ENCODE measurements at places on chromosomes 11 and 22.

GRCh38 chr11:124301548-124301947 is 12.2 kb downstream of the OR8D1 start:
- no peak for DNase-seq

- no peak for DNase-seq
Measured at GRCh38 chr11:131504199-131504949, 134.0 kb downstream of the NTM start.

DNA sequence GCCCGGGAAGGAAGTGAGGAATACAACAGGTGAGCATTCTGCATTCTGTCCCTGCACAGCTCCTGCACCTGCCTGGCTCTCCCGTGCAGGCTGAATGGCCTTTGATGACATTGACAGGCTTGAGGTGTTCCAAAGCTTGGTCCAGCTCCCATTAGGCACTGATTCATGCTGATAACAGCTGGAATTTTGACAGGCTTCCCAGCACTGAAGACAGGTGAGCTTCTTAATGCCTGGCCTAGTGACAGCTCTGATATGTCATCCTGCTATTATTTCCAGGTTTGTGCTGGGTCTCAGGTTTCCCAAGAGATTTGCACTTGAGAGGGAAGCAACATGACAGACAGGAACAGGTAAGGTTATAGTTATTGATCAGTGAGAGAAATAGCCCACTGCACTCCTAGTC is 58.0 kb upstream of the MTNR1B start:
- DNase-seq: no peak

GRCh38 chr11:35404388-35404775 is 15.0 kb downstream of the SLC1A2 start:
- peak; percentile 65 for DNase-seq

DNA sequence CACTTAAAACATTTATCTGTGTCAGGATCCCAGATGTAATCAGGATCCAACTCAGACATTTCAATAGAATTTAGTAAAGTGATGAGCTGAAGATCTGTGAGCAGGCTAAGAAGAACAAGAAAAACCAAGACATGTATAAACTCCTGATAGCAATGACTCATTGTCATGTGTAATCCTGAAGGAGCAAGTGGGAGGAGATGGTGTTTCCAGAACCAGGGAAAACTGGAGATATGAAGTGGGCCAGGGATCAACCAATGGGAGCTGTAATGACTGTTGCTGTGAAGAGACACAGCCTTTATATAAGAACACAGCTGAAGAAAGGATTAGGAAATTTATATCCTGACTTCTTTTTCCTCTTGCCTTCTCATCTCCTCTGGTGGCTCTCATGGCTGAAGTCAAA is 682.5 kb upstream of the ARHGAP42 start:
- no peak for DNase-seq

- no peak for DNase-seq
Measured at GRCh38 chr11:129710423-129710822, 105.2 kb upstream of the TMEM45B start.

DNA sequence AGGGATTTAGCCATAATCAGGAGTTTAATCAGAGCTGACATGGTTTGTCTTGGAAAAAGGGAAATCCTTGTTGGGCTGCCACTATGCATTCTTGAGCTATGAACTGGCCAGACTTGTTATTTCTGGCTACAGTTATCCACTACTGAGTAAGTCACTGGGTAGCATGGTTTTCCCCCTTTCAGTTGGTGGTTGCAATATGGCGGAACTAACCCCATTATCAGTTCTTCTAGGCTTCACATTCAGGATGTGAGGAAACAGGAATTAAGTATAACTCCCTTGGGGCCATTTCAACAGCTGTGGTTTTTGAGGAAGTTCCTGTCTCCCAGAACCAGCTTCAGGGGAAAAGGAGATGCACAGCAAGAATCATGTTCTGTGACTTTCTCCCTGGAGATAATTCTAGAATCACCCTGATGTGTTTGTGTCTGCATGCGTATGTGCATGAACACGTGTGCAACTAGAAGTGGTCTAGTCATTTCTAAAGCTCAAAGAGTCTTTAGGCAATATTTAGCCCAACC is 103.0 kb upstream of the CD44 start:
- peak; percentile 97 for DNase-seq

DNA sequence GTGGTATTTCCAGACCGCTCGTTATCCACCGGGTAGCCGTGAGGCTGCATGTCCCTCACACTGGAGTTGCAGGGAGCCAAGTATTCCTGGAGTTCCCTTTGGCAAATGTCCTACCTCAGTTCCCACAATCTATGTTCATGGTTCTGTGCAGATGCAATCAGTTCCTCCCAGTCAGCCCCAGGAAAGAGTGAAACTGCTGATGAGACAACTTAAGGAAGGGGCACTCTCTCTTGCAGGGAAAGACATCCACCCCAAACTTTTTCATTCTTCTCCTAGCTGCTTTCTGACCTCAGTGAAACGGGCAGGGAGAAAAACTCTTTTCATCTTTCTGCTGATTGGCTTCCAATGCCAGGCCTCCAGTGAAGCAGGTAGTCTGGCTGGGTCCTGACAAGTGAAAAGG is 205.1 kb upstream of the TMEM45B start:
- DNase-seq: no peak

DNA sequence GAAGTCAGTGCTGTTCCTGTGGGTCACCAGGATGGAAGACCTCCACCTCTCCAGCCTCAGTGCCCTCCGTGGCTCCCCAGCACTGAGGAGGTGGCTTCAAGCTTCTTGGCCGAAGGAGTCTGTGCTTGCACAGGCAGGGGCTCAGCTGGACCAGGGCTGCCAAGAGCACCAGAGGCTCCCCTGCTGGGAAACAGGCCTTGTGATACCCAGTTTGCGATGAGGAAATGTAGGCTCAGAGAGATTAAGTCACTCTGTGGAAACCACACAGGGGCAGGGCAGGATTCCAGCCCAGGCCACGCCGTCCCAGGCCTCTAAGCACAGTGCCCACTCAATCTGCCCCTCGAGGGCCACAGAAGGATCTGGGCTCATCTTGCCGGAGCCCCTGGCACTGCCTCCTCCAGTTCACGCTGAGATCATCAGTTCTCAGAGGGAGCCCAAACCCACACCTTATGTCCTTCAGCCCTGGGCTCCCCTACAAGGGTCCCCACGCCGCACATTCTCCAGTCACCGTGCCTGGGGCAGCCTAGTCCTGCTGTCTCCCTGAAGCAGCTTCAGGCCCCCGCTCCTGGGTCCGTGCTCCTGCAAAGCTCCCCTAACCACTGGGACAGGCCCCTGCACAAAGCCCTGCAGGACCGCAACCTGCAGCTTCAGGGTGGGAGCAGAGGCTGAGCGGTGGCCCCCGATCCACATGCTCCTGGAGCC is 21.6 kb downstream of the ANO1 start:
- DNase-seq: no peak

GRCh38 chr11:57818812-57819211 is 57.2 kb downstream of the CTNND1 start:
- DNase-seq: no peak

DNA sequence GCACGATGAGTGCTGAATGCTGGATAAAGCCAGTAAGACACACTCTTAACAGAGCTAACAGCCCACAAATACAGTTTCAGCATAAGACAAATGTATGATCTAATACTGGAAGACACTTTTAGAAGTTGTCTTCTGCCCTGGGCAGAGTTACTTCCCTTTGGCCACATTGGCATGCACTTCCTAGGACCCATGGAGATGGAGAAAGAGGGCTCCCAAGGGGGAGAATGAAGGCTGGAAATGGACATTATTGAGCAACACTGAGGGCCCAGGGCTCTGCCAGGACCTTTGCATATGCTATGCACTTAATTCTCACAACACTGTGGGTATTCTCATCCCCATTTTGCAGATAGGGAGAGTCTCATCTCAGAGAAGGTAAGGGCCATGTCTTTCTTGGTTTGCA is 123.1 kb downstream of the ADAMTS15 start:
- DNase-seq: no peak

DNA sequence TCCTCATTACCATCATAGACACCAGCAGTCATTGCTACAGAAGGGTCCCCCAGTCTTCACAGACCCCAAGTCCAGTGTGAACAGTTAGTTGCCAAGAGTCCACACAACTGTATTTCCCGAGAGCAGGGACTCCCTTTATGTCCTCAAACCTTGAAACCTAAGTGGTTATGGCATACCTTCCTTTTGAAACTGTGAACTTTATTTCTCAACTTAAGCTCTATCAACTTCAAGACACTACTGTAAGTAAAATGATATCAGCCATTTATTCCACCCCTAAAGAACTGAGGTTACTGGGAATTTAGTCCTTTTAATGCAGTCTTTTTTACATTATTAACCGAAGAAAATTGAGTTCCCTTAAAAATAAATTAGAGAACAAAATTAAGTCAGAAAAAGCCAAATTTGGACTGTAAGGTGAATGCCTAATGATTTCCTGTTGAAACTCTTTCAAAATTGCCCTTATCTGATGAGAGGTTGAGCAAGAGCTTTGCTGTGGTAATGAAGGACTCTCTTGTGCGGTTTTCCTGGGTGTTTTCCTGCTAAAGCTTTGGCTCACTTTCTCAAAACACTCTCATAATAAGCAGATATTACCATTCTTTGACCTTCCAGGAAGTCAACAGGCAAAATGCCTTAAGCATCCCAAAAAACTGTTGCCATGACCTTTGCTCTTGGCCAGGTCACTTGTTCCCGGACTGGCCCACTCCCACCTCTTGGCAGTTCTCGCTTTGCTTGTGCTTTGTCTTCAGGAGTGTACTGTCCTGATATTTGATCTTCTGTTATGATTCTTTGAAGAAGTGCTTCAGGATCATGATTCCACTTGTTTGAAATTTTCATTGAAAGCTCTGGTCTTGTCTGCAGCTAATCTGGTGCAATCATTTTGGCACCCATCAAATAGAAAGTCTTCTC is 765.4 kb upstream of the ANO3 start:
- no peak for DNase-seq

DNA sequence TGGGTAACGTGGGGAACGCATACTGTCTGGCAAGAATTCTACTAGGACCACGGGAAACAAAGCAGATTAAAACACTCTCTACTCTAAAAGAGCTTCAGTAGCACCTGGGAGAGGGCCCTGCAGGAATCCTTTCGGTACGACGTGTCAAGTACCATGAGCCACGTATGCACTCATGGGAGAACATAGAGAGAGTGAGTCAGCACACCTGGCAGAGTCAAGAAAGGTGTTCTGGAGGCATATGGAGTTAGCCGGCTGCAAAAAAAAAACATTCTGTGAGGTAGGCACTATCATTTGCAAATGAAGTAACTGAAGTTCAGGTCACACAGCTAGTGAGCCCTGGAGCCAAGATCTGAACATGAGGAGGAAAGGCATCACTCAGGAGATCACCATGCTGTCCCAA is 71.1 kb upstream of the BID start:
- DNase-seq: no peak

DNA sequence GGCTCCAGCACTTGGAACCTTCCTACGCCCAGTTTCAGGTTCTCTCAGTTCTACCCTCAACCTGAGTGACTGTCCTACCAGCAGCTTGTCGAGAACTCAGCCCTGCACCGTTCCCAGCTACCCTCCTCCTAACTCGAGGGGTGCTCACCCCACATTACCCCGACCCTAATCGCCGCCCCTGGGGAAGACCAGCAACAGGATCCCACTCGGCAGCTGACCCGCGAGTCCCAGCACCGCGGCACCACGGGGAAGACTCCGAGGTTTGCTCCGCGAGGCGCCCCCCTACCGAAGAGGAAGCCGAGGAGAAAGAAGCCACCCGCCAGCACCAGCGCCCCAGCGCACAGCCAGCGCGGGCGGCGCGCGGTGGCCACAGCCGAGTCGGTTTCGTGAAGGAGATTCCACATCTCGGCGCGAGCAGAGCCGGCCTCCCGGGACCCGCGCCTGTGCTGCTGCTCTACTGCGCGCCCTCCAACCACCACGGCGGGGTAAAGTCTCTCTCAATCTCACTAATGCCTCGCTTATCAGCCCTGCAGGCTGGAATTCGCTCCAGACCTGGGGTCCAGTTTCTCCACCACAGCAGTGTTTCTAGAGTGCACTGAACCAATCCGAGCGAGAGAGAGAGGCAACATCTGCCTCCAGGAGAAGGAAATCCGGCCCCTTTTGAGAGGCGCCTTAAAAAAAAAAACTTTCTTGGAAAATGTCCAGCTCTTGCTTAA is at the start of gene FOLH1:
FOLH1 (minus strand) TSS at position 597 of the 716 bp plus-strand sequence; CDS start at position 404, 193 bp downstream.
- DNase-seq: peak; percentile 40

DNA sequence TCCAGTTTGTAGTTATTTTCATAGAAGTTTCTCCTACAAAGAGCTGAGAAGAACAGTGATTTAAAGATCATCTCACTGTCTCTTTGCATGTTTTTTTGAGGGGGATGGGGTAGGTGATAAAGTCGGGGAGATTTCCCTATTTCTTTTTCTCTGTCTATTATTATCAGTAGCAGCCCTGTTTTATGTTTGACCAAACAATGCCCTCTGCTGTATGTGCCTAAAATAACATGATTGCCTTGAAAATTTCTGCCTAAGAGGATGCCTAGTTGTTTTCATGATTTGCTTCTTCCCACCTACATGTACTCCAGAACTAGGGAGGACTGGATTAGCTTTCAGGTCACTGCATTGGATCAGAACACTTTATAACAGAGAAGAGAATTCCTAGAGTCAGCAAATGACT is 1330.2 kb downstream of the LRRC4C start:
- DNase-seq: no peak

DNA sequence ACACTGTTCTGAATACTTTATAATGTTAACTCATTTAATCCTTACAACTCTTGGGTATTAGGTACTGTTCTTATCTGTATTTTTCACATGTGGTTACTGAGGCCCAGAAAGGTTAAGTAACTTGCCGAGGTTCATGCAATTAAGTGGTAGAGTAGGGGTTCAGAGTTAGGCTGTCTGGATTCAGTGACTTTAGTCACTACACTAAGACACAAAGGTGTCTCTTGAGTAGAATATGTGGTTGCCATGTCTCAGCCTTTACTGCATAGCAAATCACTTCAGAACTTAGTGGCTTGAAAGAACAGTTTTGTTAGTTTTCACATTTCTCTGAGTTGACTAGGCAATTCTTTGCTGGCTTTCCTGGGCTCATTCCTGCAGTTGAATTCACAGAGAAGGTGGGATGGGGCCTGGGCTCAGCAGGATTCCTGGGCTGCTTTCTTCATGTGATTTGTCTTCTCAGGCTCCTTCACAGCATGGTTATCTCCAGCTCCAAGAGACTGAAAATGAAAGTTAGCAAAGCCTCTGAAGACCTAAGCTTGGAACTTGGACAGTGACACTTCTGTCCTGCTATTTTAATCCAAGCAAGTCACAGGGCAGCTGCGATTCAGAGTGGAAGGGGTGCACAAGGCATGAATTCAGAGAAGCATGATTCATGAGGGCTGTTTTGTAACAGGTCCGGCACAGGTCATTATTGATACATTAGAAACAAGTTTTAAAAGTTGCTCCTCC is 68.3 kb downstream of the SPECC1L start:
- peak; percentile 12 for DNase-seq

DNA sequence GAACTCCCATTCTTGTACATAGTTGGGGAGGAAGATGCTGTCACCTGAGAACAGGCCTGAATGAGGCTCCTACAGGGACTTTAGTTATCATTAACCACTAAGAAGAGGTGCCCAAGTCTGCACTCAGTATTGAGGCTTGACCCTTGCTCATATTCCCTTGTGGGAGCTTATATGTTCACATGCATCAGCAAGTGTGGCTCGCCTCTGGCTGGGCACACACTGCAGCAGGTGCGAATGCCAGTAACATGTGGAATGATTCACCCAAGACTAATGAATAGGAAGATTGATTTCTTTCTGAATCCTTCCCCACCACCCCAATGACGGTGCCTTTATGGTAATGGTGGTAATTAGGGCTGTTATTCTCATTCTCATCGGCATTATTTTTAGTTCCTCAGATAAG is 127.3 kb downstream of the FEZ1 start:
- DNase-seq: no peak

GRCh38 chr22:30860176-30861105 is 108.1 kb downstream of the MORC2 start:
- DNase-seq: no peak

GRCh38 chr11:73333173-73333572 is 25.1 kb downstream of the ARHGEF17 start:
- DNase-seq: no peak

GRCh38 chr22:46524203-46524740 is 13.1 kb downstream of the CELSR1 start:
- DNase-seq: no peak

Measured in suppressor macrophage treated with lipopolysaccharide for 4 hours (primary cell).